Adipocyte (in vitro differentiated cells): ENCODE measurements at places on chromosomes 5 and 9.

- DNase-seq, result no peak
Measured at GRCh38 chr9:87991151-87991870, 17.0 kb upstream of the CDK20 start.

DNA sequence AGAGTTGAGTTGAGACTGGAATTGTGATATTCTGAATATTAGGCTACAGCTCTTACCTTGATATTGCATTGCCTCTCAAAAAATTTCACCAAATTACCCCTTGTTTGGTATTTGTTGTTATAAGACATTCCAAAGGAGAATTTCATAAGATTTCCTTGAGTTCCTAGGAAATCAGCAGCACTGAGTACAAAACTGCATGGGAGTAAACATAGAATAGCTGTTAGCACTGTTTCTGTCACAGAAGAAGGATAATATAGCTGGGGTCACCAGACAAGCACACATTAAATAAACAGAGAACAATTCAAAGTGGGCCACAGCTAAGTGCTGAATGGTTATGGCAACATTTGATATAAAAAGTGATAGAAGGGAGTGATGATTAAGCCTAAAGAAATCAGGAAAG, 724.3 kb downstream of the PRELID2 start:
- peak; percentile 70 for DNase-seq

GRCh38 chr9:133227242-133227860, 18.3 kb upstream of the OBP2B start:
- DNase-seq, result no peak

GRCh38 chr5:165015547-165015946, 1510.1 kb downstream of the MAT2B start:
- no peak for DNase-seq

GRCh38 chr5:60698336-60698735, 1.6 kb downstream of the DEPDC1B start:
- DNase-seq, result no peak

DNA sequence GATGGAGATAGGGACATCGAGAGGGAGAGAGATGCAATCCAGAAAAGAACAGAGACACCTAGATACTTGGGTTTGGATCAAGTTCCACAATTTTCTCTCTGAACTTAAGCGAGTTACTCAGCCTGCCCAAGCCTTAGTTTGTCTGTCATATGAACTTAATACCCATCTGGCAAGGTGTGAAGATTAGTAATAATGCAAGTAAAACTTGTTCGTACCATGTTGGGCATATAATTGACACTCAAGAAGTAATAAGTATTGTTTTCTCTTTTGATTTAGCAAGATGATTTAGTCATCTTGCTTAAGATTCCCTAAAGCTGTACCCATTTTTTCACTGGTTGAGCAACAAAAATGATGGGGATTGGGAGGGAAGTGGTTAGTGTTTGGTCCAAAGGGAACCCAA, 7.5 kb downstream of the RABGAP1 start:
- no peak for DNase-seq

DNA sequence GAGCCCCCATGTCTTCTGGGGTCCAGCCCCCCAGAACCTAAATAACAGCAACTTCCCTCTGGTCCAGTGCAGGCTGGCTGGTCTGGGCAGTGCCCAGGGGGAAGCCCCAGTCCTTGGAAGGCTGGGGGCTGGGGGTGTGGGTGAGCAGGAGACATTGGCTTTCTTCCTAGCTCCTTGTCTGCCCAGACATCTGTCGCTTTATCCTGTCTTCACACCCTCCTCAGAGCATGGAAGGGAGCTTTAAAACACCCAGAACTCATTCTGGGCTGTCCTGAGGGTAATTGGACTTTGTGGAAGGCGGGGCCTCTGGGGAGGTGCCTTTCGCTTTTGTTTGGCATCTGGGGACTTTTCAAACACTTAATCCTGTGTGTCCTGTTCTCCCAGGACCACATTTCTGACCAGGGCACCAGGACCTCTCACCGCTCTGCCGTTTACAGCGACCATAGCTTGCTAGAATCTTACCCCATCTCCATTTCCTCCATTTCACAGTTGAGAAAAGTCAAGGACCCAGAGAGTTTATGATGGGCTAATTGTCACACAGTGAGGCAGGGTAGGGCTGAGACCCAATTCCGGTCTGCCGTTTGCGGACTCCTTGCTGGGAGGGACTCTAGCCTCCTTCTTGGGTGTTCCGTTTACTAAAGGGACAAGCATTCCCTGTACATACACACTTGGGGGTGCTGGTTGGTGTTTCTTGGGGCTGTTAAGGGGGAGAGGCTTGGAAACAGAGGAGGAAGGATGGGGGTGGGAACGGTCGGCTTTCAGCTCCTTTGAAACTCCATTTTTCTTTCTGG, 1.1 kb downstream of the GSN start:
- peak; percentile 70 for DNase-seq

DNA sequence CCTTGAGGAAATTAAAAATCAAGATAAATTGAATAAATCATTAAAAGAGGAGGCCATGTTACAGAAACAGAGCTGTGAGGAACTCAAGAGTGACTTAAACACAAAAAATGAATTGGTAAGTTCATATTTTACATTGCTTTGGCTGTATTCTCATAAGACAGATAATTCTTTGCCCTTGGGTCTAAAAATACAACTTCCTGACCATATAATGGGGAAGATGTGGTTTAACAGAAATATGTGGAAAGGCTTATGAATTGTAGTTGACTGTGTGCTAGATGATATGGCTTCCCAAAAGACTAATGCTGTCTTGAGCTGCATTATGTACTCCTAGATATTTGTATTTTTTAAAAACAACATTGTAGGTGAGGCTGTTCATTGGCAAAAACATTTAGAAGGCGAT, 33.1 kb downstream of the CNTRL start:
- DNase-seq, result no peak

DNA sequence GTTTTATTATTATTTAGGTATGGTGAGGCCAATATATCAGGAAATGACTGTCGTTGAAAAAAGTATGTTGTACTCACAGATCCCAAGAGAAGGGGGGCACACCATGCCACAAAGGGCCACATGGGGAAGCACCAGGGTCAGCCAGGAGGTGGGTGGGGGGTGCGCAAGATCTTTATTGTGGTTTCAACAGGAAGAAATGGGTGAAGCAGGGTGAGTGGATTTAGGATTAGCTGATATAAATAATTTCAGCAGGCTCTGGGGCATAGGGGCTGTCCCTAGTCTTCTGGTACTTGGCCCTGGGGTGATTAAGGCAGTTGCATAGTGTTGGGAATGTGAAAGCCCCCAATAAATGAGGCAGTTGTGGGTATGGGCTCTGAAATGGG, 8.6 kb downstream of the PDCD1LG2 start:
- DNase-seq, result no peak

DNA sequence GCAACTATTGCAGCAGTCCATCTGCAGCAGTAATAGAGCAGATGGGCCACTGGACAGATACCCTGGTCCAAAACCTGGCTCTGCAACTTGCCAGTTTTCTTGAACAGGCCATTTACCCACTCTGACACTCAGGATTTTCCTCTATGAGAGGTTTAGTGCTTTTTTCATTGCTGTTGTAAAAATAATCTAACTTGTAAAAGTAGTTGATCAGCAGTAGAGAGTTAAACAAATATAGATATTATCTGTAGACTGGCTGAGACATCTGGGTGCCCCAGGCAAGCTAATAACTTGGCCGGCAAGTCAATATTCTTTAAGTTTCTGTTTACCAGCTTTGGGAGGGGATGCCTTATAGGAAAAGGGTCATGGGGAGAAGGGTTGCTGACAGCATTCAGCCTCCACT, 4.1 kb downstream of the DAPK1 start:
- DNase-seq, result no peak

DNA sequence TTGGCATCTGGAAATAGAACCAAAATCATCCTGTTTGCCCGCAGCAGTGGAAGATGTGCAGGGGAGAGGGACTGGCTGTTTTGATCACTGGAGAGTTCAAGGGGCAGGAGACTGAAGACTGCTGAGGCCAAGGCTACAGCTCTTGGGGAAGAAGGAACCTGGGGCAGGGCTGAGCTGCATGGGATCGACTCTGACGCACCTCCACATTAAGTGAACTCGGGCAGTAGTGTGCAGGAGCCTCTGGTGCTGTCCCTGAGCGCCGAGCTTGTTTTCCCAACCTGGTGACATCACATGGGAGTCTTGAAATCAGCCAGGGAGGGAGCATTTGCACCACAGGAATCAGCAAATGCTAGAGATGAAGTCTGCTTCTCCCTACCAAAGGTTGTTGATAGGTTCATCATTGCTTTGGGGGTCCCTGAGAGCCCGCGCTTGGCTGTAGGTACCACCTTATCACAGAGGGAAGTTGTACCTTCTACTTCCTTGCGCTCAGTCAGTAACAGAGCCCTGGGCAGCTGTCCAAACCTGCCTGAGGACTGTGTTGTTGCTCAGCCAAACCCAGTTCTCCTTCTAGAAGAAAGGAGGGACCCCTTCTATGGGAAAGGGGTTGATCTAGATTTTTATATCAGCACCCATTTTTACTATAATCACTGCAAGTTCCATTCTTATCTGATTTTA, 52.3 kb upstream of the CTSL start:
- no peak for DNase-seq

- peak; percentile 92 for DNase-seq
Measured at GRCh38 chr5:88268385-88269184, at the start of gene TMEM161B. Gene TMEM161B (minus strand): TSS chr5:88268845. CDS start chr5:88268723, 122 bp downstream.

DNA sequence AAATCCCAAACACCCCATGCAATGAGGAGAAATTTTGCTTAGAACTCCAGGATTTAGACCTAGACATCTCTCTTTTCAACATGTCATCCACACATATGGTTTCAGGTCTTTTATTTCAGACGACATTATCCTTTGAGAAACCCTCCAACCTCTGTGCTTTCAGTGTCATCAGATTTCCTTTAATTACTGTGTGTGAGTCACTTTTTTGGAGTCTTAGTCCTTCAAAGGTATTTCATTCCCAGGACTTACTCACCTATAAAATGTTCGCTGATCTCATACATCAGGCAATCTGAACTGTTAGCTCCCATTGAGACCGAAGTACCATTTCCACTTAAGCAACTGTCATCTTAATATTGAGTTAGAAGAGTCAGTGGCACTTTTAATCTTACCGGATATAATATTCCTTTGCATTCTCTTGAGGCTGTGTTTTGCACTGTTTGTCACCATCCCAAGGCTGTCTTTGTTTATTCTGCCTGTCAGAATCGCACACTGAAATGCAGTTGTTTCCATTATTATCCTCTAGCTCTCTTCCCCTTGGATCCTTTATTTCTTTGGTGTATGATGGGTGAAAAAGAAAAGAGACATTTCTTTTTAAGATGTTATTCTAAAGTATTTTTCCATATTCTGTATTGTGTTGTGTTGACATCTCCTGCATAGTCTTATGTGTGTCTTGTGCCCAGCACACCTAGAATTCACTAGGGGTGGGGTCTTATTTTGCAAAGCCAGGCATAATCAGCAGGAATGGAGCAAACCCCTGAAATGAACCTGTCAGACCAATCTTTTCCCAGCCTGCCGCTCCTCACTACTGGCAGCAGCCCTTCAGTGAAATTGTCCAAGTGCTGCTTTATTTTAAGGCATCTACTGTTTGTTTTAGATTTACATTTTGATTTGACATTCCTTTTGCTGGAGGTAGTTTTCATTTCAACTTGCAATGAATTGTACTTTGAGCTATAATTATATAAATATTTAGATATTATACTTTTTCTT, 155.4 kb downstream of the PAM start:
- DNase-seq, result peak; percentile 53

- peak; percentile 90 for DNase-seq
Measured at GRCh38 chr9:137302118-137302448, at the start of gene NRARP. Gene NRARP (minus strand): TSS chr9:137302271. CDS start chr9:137301928, 343 bp downstream.

DNA sequence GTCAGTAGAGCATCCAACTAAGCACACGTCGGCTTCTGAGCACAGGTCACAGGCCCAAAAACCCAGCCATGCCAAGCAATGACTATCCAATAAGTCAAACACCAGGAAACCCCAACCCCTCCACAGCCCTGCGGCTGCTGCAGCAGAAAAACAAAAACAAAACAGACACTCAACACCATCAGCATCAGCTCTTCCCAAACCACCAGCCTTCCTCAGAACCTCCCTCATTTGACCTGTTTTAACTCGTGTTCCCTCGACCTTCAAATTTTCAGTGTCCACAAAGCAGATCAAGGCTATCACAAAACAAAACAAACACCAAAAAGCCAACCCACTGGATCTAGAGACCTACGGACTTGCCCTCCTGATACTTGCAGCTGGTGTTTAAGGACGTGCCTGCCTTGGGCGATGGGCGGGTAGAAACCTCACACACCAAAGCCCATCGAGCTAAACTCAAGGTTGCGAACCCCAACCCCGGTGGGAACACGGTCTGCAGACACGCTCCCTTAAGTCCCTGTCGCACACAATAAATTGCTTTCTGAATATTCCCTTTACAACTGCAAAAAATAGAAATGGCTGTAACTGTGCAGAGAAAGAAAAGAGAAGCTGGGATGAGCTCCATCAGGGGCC, 247.1 kb upstream of the ANKRD55 start:
- no peak for DNase-seq
